Mesangial cell (primary cell): ENCODE measurements at places on chromosomes 13 and 19. TPM values are rescaled to one million over a fixed set of nuclear protein-coding genes. Genes with fewer than 3 reads are reported as not detected.

The ACP7 gene
- not detected in 2 replicates for total RNA-seq

The FARP1 gene
- 75.4 and 103 TPM in 2 replicates for total RNA-seq

The SEMA6B gene
- total RNA-seq: 0.49 and 3.3 TPM in 2 replicates

The PSG2 gene
- total RNA-seq: not detected in 2 replicates

The ZNF730 gene
- total RNA-seq: 0.63 and 4.7 TPM in 2 replicates

The ZNF486 gene
- total RNA-seq: 6.2 and 9.1 TPM in 2 replicates

The CEACAM8 gene
- total RNA-seq: not detected in 2 replicates
